H1 (cell line): ENCODE measurements at places on chromosomes 5 and 9. TPM values are rescaled to one million over a fixed set of nuclear protein-coding genes. Genes with fewer than 3 reads are reported as not detected.

DNA sequence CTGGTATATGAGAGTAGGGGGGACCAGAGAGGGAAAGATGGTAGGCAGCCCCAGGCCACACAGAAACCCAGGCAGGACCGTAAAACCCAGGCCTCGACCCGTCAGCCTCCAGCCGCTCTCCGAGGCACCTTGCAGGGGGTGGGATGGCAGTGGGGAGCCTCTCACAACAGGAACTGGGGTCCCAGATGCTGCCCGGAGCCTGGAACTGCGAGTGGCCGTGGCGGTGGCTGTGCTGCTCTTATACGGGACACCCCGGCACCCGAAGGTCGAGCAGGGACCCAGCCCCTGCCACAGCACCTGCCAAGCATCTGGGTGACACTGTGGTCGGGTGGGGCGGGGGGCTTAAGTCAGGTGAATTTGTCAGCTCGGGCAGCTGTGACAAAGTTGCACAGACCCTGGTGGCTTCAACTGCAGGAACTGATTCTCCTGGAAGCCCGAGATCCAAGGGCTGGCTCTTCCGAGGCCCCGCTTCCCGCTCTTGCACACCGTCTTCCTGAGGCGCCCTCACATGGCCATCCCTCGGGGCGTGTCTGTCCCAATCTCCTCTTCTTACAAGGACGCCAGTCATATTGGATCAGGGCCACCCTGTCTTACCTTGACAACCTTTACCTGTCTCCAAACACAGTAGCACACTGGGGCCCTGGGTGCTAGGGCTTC, 47.6 kb upstream of the EGFL7 start:
- H3K36me3 ChIP-seq = no peaks in the 10 kb centered on the region
- H3K4me1 ChIP-seq = peaks cover 9% of the 10 kb centered on the region
- H3K27me3 ChIP-seq = no peaks in the 10 kb centered on the region
- no peak for DNase-seq

DNA sequence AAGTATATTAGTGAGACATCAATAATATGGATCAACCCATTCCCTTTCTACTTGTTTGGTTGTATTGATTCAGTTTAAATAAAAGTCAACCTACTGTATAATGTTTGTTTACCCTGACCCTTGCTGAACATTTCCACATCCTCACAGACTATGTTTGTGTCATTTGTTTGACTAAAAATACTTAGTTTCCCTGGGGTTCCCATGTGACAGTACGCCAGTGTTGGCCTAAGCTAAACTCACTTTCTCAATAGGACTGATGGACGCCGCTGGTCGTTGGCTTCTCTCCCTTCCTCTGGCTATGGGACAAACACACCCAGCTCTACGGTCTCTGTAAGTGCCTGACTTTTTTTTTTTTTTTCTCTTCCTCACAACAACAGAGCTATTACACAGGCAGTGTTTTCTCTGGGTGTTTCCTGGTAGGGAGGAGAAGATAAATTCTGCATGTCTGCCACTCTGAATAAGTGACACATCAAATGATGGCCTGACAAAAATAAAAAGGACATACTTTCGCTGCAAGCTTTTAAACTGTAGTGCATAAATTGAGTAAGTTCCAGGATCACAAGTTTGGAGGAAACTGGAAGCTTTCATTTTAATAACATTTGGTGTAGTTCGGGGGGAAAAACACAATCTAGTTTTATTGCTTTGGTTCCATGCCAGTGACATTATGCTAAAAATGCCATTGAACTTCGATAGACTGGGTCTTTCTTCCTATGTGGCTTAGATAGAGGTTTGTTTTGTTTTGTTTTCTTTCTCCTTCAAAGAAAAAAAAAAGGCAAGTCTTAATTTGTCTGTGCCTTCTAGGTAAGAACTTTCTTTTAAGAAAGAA, 101.0 kb downstream of the CD180 start:
- no peak for DNase-seq
- no peaks in the 10 kb centered on the region for H3K27me3 ChIP-seq
- H3K36me3 ChIP-seq = no peaks in the 10 kb centered on the region
- H3K27ac ChIP-seq = no peak overlapping the region

DNA sequence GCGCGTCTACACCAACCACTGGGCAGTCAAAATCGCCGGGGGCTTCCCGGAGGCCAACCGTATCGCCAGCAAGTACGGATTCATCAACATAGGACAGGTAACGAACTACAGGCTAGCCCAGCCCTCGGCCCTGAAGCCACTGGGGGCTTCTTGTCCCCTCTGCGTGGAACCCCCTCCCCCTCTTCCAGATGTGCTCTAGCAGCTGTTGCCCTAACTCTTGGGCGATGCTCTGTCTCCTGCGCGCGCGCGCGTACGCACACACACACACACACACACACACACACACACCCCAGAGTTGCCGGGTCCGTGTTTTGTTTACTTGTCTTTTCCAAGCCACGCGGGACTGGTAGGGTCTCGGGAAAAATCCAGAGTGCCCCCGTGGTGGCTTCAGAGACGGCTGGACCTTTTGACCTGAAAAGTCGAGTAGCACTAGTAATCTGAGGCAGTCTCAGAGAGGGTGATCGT, 836 bp downstream of the PCSK5 start:
- DNase-seq = no peak
- peak overlapping the region; percentile 86 for H3K4me3 ChIP-seq
- no peaks in the 10 kb centered on the region for H3K36me3 ChIP-seq
- H3K27ac ChIP-seq = no peak overlapping the region

DNA sequence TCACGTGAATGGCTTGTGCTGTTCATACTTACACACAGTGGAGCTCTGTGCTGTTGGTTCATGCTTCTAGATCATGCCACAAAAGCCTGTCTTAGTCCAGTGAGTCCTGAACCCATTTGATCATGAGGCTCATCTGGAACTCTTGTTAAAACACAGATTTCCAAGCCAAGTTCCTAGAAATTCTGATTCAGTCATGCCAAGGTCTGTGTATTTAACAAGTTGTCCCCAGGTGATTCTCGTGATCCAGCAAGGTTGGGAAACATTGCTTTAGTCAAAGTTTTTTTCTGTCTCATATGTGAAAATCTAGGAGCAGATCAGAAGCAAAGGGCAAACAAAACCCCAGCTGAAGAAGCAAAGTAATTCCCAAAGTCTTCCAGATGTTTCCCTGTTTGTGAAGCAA, 112.5 kb upstream of the GAS1 start:
- no peak for DNase-seq
- H3K27me3 ChIP-seq = no peaks in the 10 kb centered on the region
- no peaks in the 10 kb centered on the region for H3K36me3 ChIP-seq
- H3K4me3 ChIP-seq = no peak overlapping the region

DNA sequence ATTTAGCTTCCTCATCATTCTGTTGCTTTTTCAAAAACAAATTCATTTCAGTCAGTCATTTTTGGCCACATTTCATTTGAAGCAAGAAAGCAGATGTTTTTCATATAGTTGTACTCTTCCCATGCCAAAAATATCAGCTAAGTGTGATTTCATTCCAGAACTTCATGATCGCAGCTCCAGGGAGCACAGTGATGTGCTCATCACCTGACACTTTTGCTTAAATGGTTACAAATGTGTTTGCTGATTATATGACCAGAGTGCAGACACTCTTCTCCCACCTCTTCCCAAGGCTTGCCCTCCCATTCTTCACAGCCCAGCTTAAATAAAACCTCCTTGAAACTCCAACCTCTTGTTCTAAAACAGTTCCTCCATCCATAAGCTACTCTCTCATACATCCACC, 32.6 kb downstream of the GABRB2 start:
- DNase-seq = no peak
- no peaks in the 10 kb centered on the region for H3K36me3 ChIP-seq
- H3K4me1 ChIP-seq = no peaks in the 10 kb centered on the region
- H3K27me3 ChIP-seq = no peaks in the 10 kb centered on the region
- H3K4me3 ChIP-seq = no peak overlapping the region

GRCh38 chr9:87812375-87813118, 70.1 kb upstream of the SPATA31E1 start:
- H3K36me3 ChIP-seq = no peaks in the 10 kb centered on the region
- no peak overlapping the region for H3K4me3 ChIP-seq
- no peak for DNase-seq

- no peak for DNase-seq
- no peak overlapping the region for H3K27ac ChIP-seq
- H3K4me3 ChIP-seq = no peak overlapping the region
- no peaks in the 10 kb centered on the region for H3K27me3 ChIP-seq
Measured at GRCh38 chr5:100479079-100479688, 56.0 kb upstream of the FAM174A start.

DNA sequence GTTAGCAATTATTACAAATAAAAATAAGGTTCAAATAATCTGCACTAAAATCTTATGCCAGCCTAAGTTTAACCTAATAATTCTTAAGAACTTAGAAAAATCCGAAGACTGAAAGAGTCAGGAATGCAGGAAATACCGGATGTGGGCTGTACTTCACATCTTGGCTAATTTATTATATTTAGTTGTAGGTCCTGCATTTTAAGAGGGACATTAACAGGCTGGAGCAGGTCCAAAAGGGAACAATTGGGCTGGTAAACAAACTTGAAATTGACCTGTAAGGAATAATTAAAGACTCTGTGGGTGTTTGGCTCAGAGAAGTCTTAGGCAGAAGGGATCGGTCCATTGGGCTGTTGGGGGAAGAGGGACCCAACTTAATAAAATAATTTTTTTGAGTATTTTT, 18.4 kb downstream of the GLRA1 start:
- peaks cover 6% of the 10 kb centered on the region for H3K4me1 ChIP-seq
- H3K36me3 ChIP-seq = no peaks in the 10 kb centered on the region
- no peak overlapping the region for H3K27ac ChIP-seq
- H3K27me3 ChIP-seq = peaks cover 73% of the 10 kb centered on the region
- no peak overlapping the region for H3K4me3 ChIP-seq
- no peak for DNase-seq

GRCh38 chr5:52767766-52768480, 19.8 kb upstream of the ITGA1 start:
- no peaks in the 10 kb centered on the region for H3K27me3 ChIP-seq
- DNase-seq = no peak
- no peak overlapping the region for H3K4me3 ChIP-seq
- no peak overlapping the region for H3K27ac ChIP-seq
- no peaks in the 10 kb centered on the region for H3K4me1 ChIP-seq

- DNase-seq = no peak
- no peaks in the 10 kb centered on the region for H3K36me3 ChIP-seq
- H3K27ac ChIP-seq = no peak overlapping the region
- no peaks in the 10 kb centered on the region for H3K27me3 ChIP-seq
- no peak overlapping the region for H3K4me3 ChIP-seq
- H3K4me1 ChIP-seq = peaks cover 5% of the 10 kb centered on the region; the same call in 1 of the 2 replicates
Measured at GRCh38 chr5:116386633-116387032, 188.0 kb downstream of the SEMA6A start.

GRCh38 chr9:12798066-12798770, 23.4 kb downstream of the LURAP1L start:
- H3K4me1 ChIP-seq = no peaks in the 10 kb centered on the region
- no peaks in the 10 kb centered on the region for H3K27me3 ChIP-seq
- no peak overlapping the region for H3K4me3 ChIP-seq
- DNase-seq = no peak
- H3K36me3 ChIP-seq = no peaks in the 10 kb centered on the region

DNA sequence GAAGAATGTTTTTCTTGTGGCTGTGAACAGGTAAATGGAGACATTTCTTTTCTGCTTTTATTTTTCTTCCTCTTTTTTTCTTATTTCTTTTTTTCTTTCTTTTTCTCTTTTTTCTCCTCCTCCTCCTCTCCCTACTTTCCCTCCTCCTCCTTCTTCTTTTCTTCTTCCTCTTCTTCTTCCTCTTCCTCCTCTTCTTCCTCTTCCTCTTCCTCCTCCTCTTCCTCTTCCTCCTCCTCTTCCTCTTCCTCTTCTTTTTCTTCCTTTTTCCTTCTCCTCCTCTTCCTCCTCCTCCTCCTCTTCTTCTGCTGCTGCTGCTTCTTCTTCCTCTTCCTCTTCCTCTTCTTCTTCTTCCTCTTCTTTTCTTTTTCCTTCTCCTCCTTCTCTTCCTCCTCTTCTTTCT, 65.3 kb upstream of the NTRK2 start:
- H3K27ac ChIP-seq = no peak overlapping the region
- H3K4me1 ChIP-seq = no peaks in the 10 kb centered on the region
- no peak for DNase-seq
- no peak overlapping the region for H3K4me3 ChIP-seq
- H3K36me3 ChIP-seq = no peaks in the 10 kb centered on the region

DNA sequence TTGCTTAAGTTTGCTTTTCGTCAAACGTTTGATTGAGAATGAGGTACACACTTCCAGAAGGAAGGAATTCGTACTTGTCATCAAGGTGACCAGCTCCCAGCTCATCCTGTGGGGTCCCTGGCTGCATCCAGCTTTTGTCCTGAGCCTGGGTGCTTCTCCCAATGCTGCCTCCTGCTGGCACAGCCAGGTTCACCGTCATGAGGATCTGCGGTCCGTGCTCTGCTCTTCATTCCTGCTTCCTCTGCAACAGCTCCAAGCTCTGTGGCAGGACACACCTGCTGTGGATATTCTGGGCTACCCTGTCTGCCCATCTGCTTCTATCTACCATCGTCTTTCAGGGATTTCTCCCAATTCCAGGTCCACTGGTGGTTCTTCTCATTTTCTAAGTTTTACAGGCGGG, 13.3 kb upstream of the UBE2QL1 start:
- no peaks in the 10 kb centered on the region for H3K4me1 ChIP-seq
- no peak overlapping the region for H3K4me3 ChIP-seq
- no peaks in the 10 kb centered on the region for H3K36me3 ChIP-seq
- no peaks in the 10 kb centered on the region for H3K27me3 ChIP-seq
- H3K27ac ChIP-seq = no peak overlapping the region
- peak; percentile 76 for DNase-seq

CARTPT gene
- total RNA-seq = not detected in 2 replicates

FAXDC2 gene
- total RNA-seq = 3.7 and 4.8 TPM in 2 replicates

SLC2A6 gene
- 16.6 and 17.9 TPM in 2 replicates for total RNA-seq

ABLIM3 gene
- 0.56 and 0.69 TPM in 2 replicates for total RNA-seq
